ENCODE measurements at places on chromosomes 3 and 15.

DNA sequence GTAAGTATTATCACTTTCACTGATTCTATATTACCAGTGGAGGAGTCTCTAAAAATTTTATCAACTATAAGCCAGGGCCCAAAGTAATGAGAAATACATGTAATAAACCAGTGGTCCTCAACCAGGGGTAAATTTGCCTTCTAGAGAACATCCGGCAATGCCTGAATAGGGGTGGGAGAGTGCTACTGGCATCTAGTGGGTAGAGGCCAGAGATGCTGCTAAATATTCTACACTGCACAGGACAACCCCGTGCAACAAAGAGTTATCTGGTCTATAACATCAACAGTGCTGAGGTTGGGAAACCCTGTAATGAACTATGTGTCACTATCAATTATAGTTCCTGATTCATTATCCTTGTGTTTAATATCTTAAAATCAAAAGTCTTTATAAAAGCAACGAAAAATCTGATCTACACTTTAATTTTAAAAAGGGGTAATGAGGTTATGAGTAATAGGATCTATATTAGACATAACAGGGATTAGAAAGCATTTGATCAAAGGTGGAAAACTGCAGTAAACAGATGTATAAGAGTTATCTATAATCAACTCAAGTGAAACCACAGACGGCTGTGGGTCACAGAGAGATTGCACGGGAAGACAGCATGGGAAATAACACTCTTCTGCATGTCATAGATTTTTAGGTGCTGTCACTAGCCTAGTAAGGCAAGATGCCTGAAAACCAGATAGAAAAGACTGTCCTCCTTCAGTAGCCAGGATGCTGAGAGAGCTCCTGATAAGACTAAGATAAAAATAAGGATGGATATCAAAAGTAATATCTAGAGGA lies 2.0 kb downstream of the LYSMD2 start:
- no peak for DNase-seq

GRCh38 chr3:157030712-157031111 lies 129.2 kb downstream of the CCNL1 start:
- no peak for DNase-seq

DNA sequence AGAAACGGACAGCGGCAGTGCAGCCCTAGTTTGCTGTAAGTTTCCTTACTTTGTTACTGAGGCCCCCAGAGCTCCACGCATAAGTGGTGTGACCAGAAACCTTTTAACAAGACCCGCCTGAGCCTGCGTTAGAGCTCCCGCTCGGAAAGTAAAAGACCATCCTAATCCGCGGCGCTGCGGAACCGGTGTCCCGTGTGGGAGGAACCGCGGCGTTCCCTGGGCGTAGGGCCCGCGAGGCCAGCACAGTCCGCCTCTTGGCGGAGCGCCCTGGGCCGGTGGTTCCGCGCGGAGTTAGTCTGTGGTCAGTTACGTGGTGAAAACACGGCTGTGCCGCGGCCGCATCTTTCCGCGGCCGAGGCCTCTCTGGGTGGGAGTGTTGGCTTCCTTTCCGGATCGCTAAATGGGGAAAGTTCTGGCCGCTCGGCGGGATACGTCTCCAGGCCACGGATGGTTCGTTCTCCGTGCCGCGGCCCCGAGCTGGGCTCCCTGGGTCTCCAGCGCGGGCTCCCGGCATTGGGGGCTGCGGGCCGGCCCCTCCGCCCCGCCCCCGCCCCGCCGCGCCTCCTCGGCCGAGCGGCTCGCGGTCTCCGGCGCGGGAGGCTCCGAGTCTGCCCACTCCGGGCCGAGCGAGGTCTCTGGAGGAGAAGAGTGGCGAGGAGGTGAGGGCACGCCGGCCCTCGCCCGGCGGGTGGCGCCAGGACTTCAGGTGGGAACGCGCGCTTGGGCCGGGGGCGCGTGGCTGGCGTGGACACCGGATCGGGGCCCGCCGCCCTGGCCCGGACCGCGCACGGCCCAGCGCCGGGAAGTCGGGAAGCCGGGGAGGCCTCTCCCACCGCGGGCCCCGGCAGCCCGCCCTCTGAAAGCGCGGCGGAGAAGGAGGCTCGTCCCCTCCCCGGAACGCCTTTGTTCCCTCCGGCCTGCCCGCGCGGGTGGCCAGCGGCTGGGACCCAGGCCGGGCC lies 754 bp downstream of the B3GNT5 start:
- DNase-seq: peak; percentile 86

GRCh38 chr3:149610351-149611105 lies 47.3 kb downstream of the WWTR1 start:
- no peak for DNase-seq

- DNase-seq: no peak
Measured at GRCh38 chr3:149282836-149283235, 50.6 kb downstream of the TM4SF18 start.

DNA sequence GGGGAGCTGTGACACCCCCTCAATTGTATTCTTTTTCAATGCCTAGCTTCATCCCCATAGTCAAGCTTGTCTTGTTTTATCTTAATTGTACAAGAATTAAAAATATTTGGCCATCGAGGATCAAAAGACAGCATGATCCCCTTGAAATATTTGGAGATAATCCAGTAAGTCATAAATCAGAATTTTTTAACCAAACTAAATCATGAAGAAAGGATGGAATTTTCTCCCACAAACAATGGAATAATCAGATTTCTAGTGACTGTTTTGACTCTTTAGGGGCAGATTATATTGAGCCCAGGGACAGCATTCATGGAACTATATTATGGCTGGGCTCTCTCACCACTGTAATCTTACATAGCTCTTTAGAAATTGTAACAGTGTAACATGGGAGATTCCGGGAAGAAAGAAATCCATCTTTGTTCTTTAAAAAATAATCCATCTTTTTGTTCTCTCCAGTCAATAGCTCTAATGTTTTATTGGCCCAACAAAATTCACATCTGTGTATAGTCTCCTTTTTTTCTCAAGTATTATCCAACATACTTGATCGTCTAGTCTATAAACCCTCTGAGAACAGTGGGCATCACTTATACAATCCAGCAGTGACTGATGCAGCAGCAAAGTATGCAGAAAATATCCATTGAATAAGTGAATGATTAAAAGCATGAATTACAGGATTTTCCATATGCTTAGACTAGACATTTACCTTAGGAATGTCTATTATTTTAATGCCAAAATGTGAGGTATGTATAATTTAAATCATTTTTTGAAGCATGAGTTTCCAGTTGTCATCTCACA lies 277.0 kb upstream of the PLSCR5 start:
- no peak for DNase-seq
